ENCODE measurements at places on chromosomes 4 and X. TPM values are rescaled to one million over a fixed set of nuclear protein-coding genes. Genes with fewer than 3 reads are reported as not detected.

Gene MAGEA8
- total RNA-seq, result not detected

Gene SLC16A2
- total RNA-seq, result 7.8 TPM

Gene ADAMTS3
- total RNA-seq, result 2.1 TPM

Gene NEUROG2
- not detected for total RNA-seq

Gene ITM2A
- total RNA-seq, result 0.17 TPM

Gene PTCHD1
- total RNA-seq, result not detected

Gene BRS3
- not detected for total RNA-seq

Gene CYLC1
- not detected for total RNA-seq

Gene FAM47E
- total RNA-seq, result 1.0 TPM

Gene REPS2
- 0.50 TPM for total RNA-seq

Gene XKRX
- total RNA-seq, result under 0.01 TPM

Gene TMSB15B
- total RNA-seq, result 1.5 TPM

Gene TFDP3
- total RNA-seq, result not detected

Gene PDK3
- 5.1 TPM for total RNA-seq

Gene ADGRA3
- total RNA-seq, result 25.2 TPM

Gene CNKSR2
- total RNA-seq, result 0.33 TPM

Gene RNF128
- total RNA-seq, result 8.1 TPM

Gene ABLIM2
- 0.66 TPM for total RNA-seq
